T-helper 17 cell (primary cell): ENCODE measurements at places on chromosomes 11 and 22. TPM values are rescaled to one million over a fixed set of nuclear protein-coding genes. Genes with fewer than 3 reads are reported as not detected.

The RAB3IL1 gene
- total RNA-seq, result not detected

The TNNT3 gene
- 7.4 TPM for total RNA-seq

The POU2F3 gene
- total RNA-seq, result not detected

The KCNE3 gene
- 0.40 TPM for total RNA-seq

The RIMBP3C gene
- 0.34 TPM for total RNA-seq

The INS gene
- total RNA-seq, result not detected

The OR51B2 gene
- total RNA-seq, result not detected
